ENCODE measurements at places on chromosomes 5 and 9.

- no peak overlapping the region for H3K4me3 ChIP-seq
- no peaks in the 10 kb centered on the region for H3K36me3 ChIP-seq
- peaks cover 4% of the 10 kb centered on the region for H3K27me3 ChIP-seq
- DNase-seq, result no peak
Measured at GRCh38 chr9:134434894-134435506, 108.7 kb downstream of the RXRA start.

- H3K27ac ChIP-seq, result no peak overlapping the region
- no peaks in the 10 kb centered on the region for H3K27me3 ChIP-seq
- H3K4me3 ChIP-seq, result no peak overlapping the region
Measured at GRCh38 chr5:126693806-126694205, 83.1 kb upstream of the LMNB1 start.

DNA sequence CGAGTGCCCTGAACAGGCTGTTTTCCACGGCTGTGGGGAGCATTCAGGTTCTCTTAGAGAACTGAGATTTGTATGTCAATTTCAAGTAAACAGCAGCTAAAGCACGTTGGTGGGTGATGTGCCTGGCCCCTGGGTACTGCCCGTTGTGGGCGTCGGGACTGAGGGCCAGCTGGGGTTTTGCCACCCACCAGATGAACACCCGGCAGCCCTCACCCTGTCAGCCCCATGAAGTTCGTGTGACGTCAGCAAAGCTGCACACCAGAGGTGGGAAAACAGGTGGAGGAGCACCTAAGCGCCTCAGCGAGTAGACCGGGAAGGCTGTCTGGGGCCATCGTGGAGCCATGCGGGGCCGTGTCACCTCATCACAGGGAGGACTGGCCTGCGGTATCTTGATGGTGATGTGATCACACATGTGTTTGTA is 9.2 kb downstream of the CEP72 start:
- peaks cover 58% of the 10 kb centered on the region for H3K36me3 ChIP-seq
- no peaks in the 10 kb centered on the region for H3K27me3 ChIP-seq
- no peak for DNase-seq
- H3K4me3 ChIP-seq, result no peak overlapping the region
- no peak overlapping the region for H3K27ac ChIP-seq

DNA sequence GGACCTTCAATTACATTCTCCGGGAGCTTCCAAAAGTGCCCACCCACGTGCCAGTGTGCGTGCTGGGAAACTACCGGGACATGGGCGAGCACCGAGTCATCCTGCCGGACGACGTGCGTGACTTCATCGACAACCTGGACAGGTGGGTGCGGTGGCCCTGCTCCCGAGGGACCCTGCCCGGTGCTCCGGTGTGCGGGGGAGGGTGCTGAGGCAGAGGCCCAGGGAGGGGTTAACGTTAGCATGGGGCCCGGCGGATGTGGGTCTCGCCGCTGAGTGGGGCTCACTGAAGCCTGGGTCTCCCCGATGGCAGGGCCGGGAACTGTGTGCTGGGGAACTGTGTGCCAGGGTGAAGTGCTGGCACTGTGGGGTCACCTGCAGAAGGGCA is 10.6 kb upstream of the AJM1 start:
- H3K36me3 ChIP-seq, result peaks cover 81% of the 10 kb centered on the region
- H3K27ac ChIP-seq, result no peak overlapping the region
- DNase-seq, result no peak
- H3K4me3 ChIP-seq, result no peak overlapping the region

DNA sequence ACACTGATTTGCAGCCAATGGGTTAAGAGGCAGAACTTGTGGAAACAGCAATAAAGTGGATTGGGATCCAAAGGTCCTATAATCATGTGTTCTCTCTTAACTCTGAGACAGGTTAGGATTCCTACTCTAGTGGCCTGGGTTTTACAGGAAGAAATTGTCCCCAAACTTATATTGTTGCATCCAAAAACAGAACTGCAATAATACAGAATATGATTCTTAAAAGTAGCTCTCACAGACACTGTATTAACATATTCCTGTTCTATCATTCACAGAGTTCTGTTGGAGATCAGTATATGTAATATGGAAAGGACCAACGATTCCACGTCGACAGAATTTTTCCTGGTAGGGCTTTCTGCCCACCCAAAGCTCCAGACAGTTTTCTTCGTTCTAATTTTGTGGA is at the start of gene OR13C8:
Gene OR13C8 (plus strand): TSS at position 301 of the 400 bp plus-strand sequence. CDS start 0 bp downstream, at position 301.
- no peak within 1 kb of the TSS for H3K4me3 ChIP-seq
- no peaks in the 10 kb centered on the region for H3K4me1 ChIP-seq
- DNase-seq, result no peak
- no peaks in the 10 kb centered on the region for H3K36me3 ChIP-seq
- H3K27me3 ChIP-seq, result no peaks in the 10 kb centered on the region

- DNase-seq, result no peak
- no peaks in the 10 kb centered on the region for H3K36me3 ChIP-seq
- H3K27ac ChIP-seq, result no peak overlapping the region
- H3K27me3 ChIP-seq, result no peaks in the 10 kb centered on the region
Measured at GRCh38 chr5:179212870-179213269, 132.4 kb downstream of the ADAMTS2 start.

DNA sequence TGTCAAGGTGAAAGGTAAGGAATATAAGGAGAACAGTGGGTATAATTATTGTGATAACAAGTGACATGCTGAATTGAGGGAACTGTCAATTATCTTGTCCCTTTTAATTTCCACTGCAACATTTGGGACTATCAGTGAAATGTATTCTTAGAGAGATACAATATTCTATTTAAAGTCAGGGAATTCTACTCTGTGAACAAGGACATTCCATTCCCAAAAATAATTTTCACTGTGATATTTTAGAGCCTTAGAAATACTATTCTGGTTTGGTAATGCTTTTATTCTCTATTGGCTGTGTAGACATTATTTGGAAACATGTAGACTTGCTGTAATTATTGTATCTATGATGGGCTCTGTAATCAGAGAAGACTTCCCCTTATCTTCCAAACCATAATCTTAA is 248.0 kb upstream of the PCSK5 start:
- no peaks in the 10 kb centered on the region for H3K36me3 ChIP-seq
- H3K27ac ChIP-seq, result no peak overlapping the region
- H3K4me1 ChIP-seq, result no peaks in the 10 kb centered on the region
- no peaks in the 10 kb centered on the region for H3K27me3 ChIP-seq
- H3K4me3 ChIP-seq, result no peak overlapping the region
- no peak for DNase-seq

GRCh38 chr5:16721151-16722096 is 104.6 kb upstream of the RETREG1 start:
- no peak overlapping the region for H3K27ac ChIP-seq
- H3K36me3 ChIP-seq, result no peaks in the 10 kb centered on the region
- no peak overlapping the region for H3K4me3 ChIP-seq
- no peak for DNase-seq
- no peaks in the 10 kb centered on the region for H3K4me1 ChIP-seq
- H3K27me3 ChIP-seq, result no peaks in the 10 kb centered on the region
